ENCODE measurements at places on chromosomes 3 and 15.

GRCh38 chr3:4588466-4588865 is 95.3 kb downstream of the ITPR1 start:
- peak; percentile 69 for DNase-seq

DNA sequence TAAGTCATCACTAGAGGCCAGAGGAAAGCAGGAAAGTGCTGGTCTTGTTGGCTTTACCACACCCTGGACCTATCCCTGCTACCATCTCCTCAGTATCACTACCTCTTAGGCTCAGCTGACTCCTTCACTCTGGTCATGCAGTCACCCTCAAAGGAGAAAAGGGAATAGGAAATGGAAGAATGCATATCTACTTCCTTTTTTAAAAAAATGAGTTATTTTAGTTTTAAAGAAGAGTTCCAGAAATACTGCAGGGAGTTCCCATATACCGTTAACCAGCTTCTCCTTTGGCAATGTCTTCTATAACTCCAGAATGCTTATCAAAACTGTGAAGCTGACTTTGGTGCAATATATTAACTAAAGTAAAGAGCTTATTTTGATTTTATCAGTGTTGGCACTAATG is 688.6 kb downstream of the DIPK2A start:
- no peak for DNase-seq

GRCh38 chr15:90265271-90266060 is at the start of gene NGRN:
Gene NGRN (plus strand): TSS chr15:90265672. CDS start chr15:90265713, 41 bp downstream.
- DNase-seq: peak; percentile 92

GRCh38 chr3:108822123-108822897 is at the start of gene TRAT1:
Gene TRAT1 (plus strand): TSS chr3:108822786. CDS start chr3:108822928, 142 bp downstream.
- no peak for DNase-seq

DNA sequence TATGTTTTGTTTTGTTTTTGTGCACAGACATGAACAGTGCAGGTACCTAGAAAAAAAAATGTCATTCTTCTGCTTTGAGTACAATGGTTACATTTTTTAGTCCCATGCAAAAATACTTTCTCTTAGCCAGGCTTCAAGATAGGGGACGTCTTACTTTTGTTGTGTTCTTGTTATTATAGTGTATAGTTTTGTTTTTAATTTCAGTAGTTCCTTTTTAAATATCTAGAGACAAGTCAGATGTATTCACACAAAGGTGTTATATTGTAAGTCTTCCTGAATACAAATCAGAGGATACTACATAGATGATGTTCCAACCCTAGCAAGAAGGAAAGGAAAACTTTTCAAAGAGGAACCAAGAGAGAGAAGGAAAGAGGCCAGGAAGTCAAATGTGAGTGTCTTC is 28.8 kb upstream of the IGSF11 start:
- DNase-seq: no peak

GRCh38 chr15:39646425-39646824 is 65.5 kb downstream of the THBS1 start:
- no peak for DNase-seq

- peak; percentile 81 for DNase-seq
These were observed 385.7 kb downstream of the LSAMP start for GRCh38 chr3:116059421-116060096.

DNA sequence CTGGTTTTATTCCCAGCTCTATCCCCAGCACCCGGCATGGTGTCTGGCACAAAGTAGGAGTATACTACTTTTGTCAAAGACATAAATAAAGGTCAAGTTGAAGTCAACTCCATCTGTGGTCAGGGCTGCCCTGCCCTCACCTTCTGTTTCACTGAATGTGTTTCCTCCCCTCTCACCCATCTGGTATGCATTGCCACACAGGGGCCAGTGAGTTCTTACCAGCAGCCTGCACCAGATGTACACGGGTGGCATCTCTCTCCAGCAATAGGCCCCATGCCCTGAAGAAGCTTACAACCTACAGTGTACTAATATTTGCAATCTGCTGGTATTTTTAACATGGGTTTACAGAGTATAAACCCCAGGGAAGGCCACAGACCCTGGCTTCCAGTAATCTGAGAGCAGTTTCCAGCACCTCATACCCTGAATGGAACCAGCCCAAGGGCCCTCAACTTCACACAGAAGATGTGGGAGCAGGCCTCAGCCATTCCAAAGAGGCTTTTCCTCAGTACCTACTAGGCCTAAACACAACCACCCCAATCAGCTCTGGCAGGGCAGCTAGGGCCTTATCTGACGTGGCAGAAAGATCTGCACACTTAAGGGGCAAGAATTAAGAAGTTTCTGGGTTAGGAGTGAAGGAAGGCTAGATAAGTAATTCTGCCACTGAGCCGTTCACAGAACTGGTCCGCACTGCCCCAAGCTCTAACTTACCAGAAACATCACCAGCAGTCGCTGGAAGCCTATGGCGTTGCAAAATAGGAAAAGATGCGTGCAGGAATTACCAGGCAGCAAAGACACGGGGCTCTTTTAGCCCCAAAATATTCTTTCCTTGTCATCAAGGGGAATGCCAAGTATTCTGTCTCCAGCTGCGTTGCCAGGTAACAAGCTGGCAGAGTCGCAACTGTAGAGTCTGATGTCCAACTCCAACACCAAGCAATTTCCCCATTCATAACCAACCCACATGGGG is 2.1 kb downstream of the IDH2 start:
- peak; percentile 64 for DNase-seq

GRCh38 chr3:15520185-15520584 is 1.3 kb downstream of the COLQ start:
- DNase-seq: peak; percentile 44

- no peak for DNase-seq
These were observed 83.1 kb downstream of the MYO5A start for GRCh38 chr15:52445553-52445952.

GRCh38 chr3:120559242-120560061 is 36.7 kb upstream of the NDUFB4 start:
- DNase-seq: peak; percentile 45

Measured in AG20443 (cell line).